Activated T-cell treated with anti-CD3 and anti-CD28 coated beads, Interleukin-2, amount 50 U/mL, for 24 hours (primary cell): ENCODE measurements at places on chromosomes 3 and 15.

DNA sequence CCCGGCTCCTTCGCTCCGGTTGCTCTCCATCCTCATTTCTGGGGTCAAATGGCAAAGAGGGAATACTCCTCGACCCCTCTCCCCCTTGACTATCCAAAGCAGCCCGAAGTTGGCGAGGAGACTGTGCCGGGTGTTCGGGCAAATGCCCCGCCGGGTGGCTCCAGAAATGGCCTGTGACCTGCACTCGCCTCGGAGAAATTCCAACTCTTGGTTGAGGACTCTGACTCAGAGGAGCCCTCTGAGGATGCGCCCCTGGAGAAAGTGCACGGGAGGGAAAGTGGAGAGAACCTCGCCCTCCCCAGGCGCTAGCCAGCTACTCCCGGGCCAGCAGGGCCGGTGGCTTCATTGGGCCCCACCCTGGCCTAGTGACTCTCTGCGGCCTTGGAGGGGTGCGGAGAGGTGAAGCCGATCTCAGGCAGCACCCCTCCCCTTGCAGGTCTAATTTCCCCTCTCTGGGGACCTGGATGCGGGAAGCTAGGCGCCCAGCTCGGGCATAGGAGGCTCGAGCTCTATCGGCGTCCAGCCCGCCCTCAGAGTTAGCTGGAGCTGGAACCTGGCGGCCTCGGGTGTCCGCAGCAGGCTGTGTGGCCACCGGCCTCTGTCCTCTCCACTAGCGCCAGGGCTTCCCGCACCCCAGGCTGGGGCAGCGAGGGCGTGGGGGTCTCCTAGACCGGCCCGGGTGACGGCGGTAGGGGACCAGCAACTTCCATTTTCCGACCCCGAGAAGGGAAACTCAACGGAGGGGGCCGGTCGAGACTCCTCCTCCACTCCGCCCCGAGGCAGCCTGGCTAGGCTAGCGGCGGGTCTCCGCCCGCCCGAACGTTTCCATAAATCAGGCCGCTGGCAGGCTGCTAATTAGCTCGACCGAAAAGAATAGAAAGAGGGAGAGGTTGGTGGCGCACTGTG, 29.4 kb downstream of the NR2F2 start:
- no peak for DNase-seq

GRCh38 chr3:114746502-114746901, 400.6 kb downstream of the ZBTB20 start:
- DNase-seq = no peak

DNA sequence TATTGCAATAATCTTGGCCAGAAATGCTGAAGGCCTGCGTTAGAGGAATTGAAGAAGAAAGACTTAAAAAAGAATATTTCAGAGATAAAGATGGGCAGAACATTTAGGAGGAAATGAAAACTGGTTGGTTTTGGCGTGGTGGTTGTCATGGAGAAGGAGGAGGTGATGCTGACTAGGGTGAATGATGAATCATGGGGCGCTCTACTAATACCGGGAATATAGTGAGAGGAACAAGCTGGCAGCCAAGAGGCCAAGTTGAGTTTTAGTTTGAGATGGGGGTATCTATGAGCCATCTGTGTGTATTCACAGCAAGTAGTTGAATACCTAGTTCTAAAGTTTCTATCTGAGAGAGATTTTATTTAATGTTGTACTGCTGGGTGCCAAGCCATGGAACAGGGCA, 6.8 kb upstream of the GAP43 start:
- no peak for DNase-seq

DNA sequence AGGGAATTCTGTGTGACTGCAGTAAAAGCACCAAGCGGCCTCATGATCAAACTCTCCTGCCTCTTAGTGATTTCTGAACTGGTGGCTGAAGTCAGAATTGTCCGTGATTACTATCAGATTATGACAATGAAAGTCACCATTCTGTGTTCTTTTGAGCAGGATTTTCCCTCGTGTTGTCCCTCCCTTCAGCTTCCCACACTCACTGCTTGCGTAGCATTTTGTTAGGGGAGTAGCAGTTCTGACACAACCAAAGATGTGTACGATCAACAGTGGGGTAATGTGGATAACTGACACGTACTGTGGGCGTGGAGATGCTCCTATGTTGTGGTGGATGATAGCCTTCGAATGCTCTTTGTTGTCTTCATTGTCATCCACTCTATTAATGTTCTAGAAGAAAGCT, 67.8 kb upstream of the ICE2 start:
- DNase-seq = no peak
